Stimulated activated CD8-positive, alpha-beta memory T cell treated with anti-CD3 and anti-CD28 coated beads, Interleukin-4, amount 100 ng/mL, for 1 hour (primary cell): ENCODE measurements at places on chromosomes 1 and 21.

- no peak for DNase-seq
Observed at GRCh38 chr1:64956733-64957441, 9.5 kb downstream of the JAK1 start.

DNA sequence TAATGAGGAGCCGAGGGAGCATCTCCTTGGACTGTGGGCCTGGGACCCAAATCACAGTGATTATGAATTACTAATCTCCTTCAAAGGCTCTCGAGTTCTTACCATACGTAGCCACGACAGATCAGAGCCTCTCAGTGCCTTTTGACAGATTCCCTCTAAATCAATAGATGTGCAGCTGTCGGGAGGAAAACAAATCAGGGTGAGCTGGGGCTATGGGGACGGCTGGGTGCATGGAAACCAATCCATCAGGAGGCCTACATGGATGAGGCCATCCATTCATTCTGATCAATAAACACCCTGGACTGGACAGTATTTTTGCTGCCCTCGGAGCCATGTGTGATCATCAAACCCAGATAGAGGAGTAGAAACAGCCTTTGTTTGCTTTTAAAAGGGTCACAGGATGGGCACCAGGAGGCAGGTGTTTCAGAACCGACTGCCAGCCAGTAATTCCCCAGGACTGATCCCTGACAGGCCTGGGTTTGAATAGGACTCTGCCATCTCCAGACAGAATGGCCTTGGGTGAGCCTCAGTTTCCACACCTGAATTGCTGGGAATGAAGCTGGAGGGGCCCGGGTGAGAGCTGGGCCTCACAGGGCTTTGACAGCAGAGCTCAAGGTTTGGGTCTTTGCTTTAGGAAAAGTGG, 532.8 kb downstream of the MATN1 start:
- DNase-seq, result no peak

- DNase-seq, result no peak
Observed at GRCh38 chr1:119829625-119830024, 18.4 kb upstream of the REG4 start.

GRCh38 chr1:220241072-220241663, 31.1 kb downstream of the RAB3GAP2 start:
- no peak for DNase-seq

GRCh38 chr1:93774707-93775106, 93.1 kb upstream of the BCAR3 start:
- DNase-seq, result no peak

DNA sequence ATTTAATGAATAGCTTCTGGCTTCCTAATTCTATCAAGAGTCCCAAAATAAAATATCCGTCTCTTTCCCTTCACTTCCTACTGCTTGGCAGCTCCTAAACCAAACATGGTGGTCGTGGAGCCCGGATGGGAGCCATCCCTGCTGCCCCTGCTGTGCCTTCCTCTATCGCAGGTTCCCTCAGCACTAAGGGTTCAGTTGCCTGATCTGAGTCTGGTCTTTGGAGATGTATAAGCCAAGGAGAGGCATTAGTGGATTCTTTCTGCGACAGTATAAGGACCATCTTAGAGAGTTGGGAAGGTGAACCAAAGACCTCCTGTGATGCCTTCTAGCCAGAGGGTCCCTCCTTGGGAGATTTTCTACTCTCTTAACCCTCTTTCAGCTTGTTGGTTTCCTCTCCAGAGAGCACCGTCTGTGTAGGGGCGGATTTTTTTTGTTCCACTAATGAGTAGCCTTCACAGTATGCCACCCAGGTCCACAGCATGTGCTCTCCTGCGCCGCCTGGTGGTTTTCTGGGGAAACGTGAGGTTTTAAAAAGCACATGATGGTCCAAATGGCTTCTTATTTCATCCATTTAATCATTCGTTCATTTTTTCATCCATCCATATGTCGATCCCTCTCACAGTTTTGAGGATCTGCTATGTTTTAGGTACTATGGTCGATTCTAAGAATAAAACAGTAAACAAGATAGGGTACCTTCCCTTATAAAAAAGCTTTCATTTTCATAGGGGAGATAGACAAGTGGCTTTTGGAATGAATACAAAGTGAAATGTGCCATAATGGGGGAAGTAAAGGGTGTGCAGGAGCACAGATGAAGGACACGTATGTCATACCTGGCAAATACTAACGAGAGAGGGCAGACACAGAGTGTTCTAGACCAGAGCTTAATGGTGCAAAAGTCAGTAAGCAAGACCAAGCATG, 71.0 kb downstream of the NFASC start:
- peak; percentile 3 for DNase-seq

DNA sequence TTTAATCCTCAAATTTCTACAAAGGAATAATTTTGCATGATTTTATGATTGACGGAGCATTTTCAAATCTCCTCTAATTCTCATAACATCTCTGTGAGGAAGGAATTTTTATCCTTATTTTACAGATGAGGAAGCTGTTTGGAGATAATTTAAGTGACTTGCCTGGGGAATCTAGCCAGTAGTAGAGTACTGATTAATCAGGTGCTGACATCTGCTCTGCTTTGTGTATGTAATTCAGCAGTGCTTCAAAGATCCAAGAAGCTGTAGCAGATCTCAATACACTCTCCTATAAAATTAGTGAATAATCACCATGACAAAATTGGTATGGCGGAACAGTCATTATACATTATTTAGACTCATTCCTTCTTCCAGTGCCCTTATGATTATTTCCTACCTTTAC, 46.0 kb downstream of the DPH5 start:
- DNase-seq, result no peak

DNA sequence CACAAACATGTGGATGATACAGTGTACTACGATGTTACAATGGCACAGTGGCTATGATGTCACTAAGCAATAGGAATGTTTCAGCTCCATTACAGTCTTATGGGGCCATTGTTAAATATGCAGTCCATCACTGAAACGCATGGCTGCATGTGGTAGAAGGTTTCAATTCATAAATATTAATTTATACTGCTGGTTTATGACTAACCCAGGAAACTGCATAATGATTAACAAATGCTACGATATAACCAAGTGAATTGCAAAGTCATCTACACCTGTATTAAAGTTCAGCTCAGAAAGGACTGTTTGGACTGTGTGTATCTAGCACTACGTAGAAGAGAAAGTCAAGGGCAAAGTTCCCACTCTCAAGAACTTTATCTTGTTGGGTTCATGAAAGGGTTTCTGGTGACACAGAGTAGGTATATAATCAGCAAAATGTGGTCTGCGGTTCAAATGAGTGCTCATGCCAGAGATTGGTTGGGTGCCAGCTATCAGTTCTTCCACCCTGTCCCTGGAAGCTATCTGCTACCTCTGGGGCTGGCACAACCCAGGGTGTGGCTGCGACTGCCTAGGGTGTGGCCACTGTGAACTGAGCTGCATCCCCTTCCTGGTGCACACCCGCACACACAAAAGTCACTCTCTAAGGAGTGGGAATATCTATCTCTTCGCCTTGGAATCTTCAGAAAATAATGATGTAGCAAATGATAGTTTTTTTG, 14.8 kb downstream of the MGST3 start:
- no peak for DNase-seq

DNA sequence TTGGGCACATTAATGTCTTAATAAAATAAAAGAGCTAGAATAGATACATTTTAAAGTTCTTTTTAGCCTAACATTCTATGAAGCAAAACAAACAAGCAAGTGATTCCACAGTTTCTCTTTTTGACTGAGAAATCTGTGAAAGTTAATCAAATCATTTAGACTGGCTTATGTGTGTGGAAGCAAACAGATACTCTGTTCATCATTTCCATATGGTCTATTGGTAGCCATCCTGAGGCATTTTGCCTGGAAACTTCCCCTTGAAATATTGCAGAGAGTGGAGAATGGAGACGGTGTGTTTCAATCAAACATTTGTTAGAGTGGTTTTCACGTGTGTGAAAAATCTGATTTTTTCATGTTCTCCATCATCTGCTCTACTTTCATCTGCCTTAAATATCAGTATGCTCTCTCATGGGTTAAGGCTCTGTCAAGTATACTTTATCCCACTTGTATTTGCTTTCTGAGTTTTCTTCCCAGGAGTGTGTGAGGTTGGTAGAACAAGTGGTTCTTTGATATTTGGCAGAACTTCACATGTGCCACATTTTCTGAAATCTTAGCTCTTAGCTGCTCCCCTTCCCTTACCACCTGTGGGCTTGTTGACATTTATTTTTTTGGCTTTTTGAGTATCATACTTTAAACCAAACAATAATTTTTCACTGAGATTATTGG, 139.1 kb upstream of the PTGFR start:
- no peak for DNase-seq

DNA sequence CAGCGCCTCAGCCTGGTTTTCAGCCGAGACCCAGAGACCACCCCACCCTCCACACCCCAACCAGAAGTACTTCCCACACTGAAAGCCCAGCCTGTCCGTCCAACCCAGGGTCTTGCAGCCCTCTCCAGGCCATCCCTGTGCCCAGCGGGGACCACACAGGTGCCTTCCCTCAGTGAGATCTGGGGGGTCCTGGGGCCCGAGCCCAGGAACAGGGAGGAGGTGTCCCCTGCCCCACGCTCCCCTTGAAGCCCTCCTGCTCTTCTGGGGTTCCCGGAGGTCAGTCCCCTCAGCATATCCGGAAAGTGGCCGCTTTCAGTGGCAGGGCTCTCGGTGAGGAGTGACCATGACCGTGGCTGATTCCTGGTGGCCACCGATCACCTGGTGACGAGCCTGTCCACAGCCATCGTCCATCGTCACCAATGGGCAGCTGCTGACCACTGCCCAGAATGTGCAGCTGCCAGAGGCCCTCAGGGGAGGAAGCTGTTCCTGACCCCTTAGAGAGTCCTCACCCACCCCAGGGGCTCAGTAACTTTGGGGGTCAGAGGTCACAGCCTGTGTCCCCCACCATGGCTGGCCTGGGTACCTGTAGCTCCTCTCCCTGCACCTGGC, 3.4 kb downstream of the TMEM240 start:
- no peak for DNase-seq

DNA sequence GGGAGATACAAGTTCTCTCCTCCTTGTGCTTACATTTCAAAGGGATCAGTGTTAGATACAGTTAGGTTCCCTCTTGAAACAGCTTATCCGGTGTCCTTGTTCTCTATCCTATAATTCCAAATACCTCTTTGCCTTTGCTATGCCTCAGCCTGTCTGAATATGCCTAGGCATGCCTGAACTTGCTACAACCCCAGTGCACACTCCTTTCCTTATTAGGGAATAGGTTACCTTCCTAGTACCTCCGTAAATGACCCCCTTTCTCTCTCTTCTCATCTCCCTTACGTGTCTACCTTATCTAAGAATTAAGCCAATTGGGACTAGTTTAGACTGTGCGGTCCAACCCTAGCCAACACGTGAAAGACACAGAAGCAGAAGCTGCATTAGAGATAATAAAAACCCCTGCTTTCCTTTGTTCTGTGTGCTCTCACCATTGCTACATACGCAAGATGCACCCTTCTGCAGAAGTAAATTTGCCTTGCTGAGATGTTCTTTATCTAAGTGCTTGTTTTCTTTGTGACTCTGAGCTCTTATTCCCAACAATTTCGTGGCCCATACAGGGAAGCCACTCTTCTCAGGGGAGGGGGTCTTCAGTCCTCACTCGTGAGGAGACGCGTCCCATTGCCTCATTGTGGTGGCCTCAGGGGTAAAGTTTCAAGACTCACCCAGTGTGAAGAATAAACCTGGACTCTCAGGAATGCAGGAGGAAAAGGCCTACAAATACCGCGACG, 802.1 kb downstream of the PLA2G4A start:
- DNase-seq, result no peak

GRCh38 chr21:33155422-33155821, 74.3 kb upstream of the IFNAR2 start:
- no peak for DNase-seq

GRCh38 chr1:108028841-108029388, 63.9 kb upstream of the VAV3 start:
- no peak for DNase-seq

GRCh38 chr21:44527983-44528633, 11.9 kb downstream of the KRTAP10-1 start:
- no peak for DNase-seq

DNA sequence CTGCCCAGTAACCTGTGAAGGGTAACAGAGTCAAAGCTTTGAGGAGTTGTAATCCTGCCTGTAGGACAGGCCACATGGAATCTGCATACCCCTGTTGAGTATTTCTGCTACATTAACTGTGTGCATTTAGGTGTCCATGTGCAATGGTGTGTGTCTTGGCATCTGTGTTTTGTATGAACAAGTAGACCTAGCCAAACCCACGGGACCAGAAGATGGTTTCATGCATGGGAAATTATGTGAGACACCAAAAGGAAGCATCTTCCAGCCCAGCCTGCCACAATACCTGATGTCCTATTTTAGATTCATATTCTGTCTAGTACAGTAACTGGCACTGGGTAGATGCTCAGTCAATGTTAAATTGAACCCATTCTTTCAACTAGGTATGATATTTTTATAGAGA, 70.8 kb upstream of the KCND3 start:
- no peak for DNase-seq

DNA sequence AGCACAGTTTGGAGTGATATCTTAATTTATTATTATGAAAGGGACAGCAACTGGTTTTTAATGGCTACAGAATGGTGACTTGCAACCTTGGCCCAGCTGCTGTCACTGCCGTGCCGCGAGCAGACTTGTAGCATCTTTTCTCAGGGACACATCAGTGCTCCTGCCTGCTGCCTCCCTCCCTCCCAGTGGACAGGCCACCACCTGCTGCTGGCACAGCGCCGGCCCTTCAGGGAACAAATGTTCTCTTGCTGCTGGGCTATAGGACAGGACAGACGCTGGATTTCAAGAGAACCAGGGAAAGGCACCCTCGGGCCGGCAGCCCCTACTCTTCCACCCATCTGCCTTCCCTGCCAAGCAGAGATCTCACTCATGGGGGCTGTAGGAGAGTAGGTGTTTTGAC, 413.8 kb upstream of the NFIA start:
- DNase-seq, result no peak

- DNase-seq, result no peak
Observed at GRCh38 chr1:205438213-205439158, 16.6 kb upstream of the LEMD1 start.

GRCh38 chr1:59137276-59137615, 159.6 kb upstream of the FGGY start:
- no peak for DNase-seq

DNA sequence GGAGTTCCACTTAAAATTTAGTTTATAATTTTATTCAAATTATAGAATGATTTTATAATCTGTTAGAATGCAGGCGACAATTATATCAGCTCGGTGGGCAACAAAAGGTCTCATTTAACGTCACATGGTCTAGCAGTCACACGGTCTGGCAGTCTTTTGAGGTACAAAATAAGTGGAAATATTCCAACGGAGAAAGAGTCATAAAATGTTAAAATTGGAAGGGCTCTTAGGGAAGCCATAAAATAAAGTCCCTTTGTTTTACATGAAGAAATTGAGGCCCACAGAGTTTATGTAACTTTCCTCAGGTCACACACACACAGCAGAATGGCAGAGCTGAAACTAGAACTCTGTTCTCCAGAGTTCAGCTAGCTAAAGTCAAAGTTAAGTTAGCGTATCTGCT, 84.4 kb upstream of the QSOX1 start:
- DNase-seq, result no peak

GRCh38 chr1:156670791-156671190, 6.4 kb downstream of the NES start:
- no peak for DNase-seq

GRCh38 chr1:182196897-182197870, 135.7 kb upstream of the ZNF648 start:
- no peak for DNase-seq
